ENCODE measurements at places on chromosomes 2 and 18. TPM values are rescaled to one million over a fixed set of nuclear protein-coding genes. Genes with fewer than 3 reads are reported as not detected.

GRCh38 chr18:11955239-11956029 is 25.9 kb upstream of the IMPA2 start:
- DNase-seq: no peak

GRCh38 chr18:26710470-26711096 is 154.9 kb downstream of the AQP4 start:
- no peak for DNase-seq

TTN gene
- 0.80 TPM for total RNA-seq

DNA sequence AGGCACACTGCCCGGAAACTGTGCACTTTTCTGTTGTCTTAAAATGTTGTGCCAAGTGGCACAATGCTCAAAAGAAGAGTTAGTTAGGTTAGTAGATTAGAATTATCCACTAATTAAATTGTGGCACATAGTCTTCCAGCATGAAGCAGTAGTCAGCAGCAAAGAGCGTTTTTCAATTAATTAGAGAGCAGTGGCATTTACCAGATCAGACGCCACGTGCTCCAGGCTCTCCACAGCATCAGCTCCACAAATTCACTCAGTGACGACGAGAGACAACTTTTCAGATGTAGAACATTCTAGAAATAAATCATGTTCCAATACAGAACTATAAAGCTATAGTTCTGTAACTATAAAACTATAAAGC is 16.4 kb upstream of the RTTN start:
- DNase-seq: no peak

- DNase-seq: no peak
Observed at GRCh38 chr18:25895518-25895917, 194.9 kb downstream of the SS18 start.

GRCh38 chr18:67618061-67618460 is 101.5 kb upstream of the DSEL start:
- DNase-seq: no peak

GRCh38 chr2:164593541-164593940 is 27.7 kb downstream of the GRB14 start:
- peak; percentile 6 for DNase-seq

DNA sequence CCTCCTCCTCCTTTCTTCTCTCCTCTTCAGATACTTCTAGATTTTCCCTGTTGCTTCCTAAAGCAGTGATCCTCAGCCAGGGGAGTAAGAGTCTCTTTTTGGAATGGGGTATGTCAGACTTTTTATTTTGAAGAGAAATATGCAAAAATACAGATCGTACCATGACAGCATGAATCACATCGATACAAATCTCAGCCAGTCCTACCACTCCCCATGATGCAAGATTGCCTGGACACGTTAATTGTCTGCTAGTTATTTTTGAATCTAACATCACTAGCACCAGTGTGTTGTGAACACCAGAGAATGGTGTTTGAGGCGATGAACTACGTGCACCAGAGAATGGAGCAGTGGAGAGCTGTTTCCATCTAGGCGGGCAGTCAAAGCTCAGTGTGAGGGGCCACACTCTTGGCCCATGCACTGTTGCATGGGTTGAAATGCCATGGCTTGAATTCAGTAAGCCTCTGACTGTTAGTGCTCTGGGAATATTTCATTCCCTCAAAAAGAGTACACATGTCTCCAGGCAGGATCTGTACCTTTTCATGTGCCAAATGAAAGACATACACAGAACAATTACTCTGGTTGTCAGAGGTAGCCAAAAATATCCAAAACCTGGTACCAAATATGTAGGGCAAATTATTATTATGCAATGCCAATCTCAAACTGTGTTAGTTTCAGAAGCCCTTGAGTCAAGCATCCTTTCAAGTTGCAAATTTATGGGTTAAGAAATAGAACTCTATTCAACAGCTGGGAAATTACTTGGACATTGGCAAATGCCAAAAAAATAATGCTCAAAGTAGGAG is 46.3 kb upstream of the RALBP1 start:
- no peak for DNase-seq

DNA sequence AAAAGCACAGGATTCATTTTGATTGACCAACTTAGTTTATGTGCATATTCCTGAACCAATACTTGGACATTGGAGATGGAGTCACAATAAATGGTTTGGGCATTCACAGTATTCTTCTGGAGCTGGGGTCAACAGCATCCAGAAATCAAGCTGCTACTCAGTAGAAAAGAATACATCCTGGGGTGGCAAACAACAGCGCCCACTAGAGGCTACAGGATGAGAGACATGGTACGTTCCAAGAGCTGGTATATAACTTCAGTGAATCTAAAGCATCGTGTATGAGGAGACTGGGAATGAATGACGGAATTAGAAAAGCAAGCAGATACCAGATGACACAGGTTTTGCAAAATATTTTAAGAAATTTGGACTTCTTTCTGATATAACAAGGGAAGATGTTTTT is 142.9 kb upstream of the FIGN start:
- DNase-seq: peak; percentile 13

GRCh38 chr2:82089518-82089917 is 1785.0 kb upstream of the LRRTM1 start:
- DNase-seq: no peak

PPP4R1 gene
- total RNA-seq: 76.7 TPM

- DNase-seq: no peak
Observed at GRCh38 chr18:37946324-37946723, 380.7 kb upstream of the CELF4 start.

CXCR4 gene
- total RNA-seq: 62.1 TPM

CHRND gene
- total RNA-seq: not detected

GRCh38 chr2:41600460-41600859 is 447.4 kb upstream of the PKDCC start:
- DNase-seq: no peak

GRCh38 chr2:212194396-212194795 is 344.2 kb downstream of the ERBB4 start:
- DNase-seq: no peak

GRCh38 chr18:68469049-68469625 is 245.8 kb downstream of the TMX3 start:
- DNase-seq: no peak

GRCh38 chr2:105490204-105490603 is 91.4 kb upstream of the FHL2 start:
- DNase-seq: no peak

GRCh38 chr2:7472465-7472864 is 555.3 kb downstream of the RNF144A start:
- no peak for DNase-seq

LOXHD1 gene
- 0.07 TPM for total RNA-seq

PCARE gene
- not detected for total RNA-seq

EPHA4 gene
- 20.2 TPM for total RNA-seq

GRCh38 chr2:196233805-196234475 is 62.6 kb upstream of the STK17B start:
- no peak for DNase-seq

DNA sequence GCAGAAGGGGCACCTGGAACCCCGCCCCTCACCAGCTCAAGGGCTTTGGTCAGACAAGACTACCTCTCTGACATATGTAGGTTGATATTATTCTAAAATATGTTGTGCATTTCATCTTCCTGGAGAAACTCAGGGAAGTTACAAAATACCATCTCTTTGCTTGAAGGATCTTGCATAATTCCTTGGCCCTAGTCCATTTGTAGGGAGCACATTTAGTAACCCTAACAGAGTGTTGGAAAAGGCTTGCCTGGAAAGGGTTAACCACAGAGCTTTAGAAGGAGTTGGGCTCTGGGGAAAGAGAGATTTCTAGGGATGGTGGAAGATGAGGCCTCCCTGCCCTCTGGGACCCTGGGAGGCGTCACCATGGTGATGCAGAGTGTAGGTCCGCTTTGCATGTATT is 143.0 kb upstream of the SLC1A4 start:
- no peak for DNase-seq

DNAH7 gene
- under 0.01 TPM for total RNA-seq

GRCh38 chr2:237198164-237198855 is 112.6 kb downstream of the COPS8 start:
- DNase-seq: no peak

- no peak for DNase-seq
Observed at GRCh38 chr2:32851777-32852439, 94.8 kb upstream of the LTBP1 start.

DNA sequence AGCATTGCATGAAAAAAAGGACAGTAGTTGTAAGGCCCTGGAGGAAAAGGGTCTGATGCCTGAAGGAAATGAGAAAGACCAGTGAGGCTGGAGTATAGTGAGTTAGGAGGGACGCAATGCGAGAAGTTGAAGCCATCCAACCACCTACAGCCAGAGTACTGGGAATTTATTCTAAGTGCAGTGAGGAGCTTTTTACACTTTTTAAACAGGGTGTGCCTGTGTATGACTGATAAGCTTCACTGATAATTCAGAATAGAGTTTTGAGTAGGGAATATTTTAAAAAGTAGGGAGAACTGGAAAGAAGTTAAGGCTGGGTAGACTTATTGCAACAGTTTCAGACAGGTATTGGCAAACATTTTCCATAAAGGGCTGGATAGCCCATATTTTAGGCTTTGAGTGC is 35.9 kb upstream of the CCDC85A start:
- no peak for DNase-seq

DNA sequence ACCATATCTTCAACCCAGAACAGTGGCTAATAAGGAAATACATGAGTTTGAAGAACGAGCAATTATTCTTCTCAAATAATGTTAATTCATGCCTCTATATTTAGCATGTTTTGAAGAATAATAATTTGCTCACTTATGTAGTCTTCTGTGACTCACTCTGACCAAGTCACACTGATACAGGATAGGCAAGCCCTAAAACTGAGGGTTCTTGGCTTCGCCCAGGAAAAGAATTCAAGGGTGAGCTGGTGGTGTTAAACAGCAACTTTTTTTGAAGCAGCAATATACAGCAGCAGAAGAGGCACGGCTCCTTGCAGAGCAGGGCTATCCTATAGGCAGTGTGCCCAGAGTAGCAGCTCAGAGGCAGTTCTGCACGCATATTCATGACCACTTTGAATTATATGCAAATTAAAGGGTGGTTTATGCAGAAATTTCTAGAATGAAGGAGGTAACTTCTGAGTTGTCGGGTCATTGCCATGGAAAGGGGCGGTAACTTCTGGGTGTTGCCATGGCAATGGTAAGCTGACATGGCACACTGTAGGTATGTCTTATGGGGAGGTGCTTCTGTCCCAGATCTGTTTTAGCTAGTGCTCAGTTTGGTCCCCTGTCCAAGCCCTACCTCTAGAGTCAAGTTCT is 200.6 kb downstream of the RND3 start:
- no peak for DNase-seq

- DNase-seq: no peak
Observed at GRCh38 chr2:213015387-213016165, 135.8 kb downstream of the IKZF2 start.

NT5DC4 gene
- total RNA-seq: not detected

LBX2 gene
- 0.11 TPM for total RNA-seq

GRCh38 chr2:28439763-28440162 is 47.1 kb downstream of the FOSL2 start:
- DNase-seq: peak; percentile 37

HOXD1 gene
- total RNA-seq: not detected

DNA sequence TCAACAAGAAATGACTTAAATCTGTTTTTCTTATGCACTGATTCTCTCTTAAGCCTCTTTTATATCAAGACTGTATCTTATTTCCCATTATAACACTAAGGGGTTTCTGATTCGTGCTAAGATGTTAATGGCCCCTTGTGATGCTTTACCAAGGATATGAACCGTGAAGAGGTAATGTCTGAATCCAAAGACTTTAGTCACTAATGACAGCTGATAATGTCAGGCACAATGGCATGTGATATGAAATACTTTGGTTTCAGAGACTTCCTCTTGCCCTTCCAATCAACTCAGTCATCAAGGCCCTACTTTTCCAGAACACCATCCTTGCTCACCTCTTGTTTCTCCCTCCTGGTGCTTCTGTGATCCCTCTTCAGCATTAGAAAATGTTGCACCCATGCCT is 262.8 kb downstream of the KCNE4 start:
- DNase-seq: no peak

- DNase-seq: peak; percentile 95
Observed at GRCh38 chr2:104862058-104862941, 8.4 kb downstream of the POU3F3 start.

GRCh38 chr18:9516437-9517064 is 41.2 kb downstream of the RALBP1 start:
- peak; percentile 59 for DNase-seq

EN1 gene
- total RNA-seq: not detected

CRYGD gene
- total RNA-seq: 5.5 TPM

GRCh38 chr2:47334356-47335136 is 68.4 kb upstream of the MSH2 start:
- DNase-seq: peak; percentile 45

GRCh38 chr2:102057502-102058292 is 65.9 kb downstream of the IL1R2 start:
- no peak for DNase-seq

GRCh38 chr2:74767618-74768017 is 66.3 kb upstream of the HK2 start:
- DNase-seq: no peak

CENPA gene
- 34.0 TPM for total RNA-seq

GRCh38 chr2:207475546-207475945 is 54.2 kb upstream of the CREB1 start:
- DNase-seq: no peak

XIRP2 gene
- total RNA-seq: not detected

ELOA2 gene
- total RNA-seq: not detected

GRCh38 chr2:88811233-88811632 is 119.8 kb downstream of the RPIA start:
- no peak for DNase-seq

DNA sequence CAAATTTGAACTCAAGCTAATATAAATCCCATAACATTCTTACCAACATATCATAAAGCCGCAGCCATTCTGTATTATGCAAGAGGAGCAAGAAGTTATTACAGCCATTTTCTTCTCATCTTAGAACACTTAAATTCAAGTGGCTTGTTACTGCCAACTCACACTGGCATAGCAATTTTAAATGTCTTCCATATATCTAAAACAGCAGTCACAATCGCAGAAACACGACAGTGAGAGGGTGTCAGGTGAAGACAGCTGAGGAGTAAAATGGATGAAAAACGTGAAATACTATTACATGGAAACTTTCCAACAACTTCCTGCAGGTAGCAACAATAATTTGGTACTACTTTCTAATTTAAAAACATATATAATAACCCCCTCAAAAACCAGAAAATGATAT is 17.9 kb downstream of the PPP3R1 start:
- no peak for DNase-seq

DNA sequence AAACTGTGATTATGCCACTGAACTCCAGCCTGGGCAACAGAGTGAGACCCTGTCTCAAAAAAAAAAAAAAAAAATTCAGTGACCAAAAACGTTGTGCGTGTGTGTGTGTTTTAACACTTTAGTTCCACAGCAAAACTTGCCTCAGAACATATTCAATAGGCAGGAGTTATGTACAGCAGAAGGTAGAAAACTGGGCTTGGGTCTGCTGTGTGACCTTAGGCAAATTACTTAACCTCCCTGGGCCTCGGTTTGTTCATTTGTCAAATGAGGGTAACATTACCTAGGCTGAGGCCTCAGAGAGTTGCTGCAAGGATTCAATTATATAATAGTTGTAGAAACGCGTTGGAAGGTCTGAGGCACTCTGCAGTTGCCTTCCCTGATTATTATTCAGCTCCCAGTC is 10.3 kb upstream of the SCG2 start:
- DNase-seq: no peak
